Effector CD4-positive, alpha-beta T cell (primary cell): ENCODE measurements at places on chromosomes 3 and 15.

GRCh38 chr3:20057612-20058180 is 17.4 kb downstream of the KAT2B start:
- no peak for DNase-seq

DNA sequence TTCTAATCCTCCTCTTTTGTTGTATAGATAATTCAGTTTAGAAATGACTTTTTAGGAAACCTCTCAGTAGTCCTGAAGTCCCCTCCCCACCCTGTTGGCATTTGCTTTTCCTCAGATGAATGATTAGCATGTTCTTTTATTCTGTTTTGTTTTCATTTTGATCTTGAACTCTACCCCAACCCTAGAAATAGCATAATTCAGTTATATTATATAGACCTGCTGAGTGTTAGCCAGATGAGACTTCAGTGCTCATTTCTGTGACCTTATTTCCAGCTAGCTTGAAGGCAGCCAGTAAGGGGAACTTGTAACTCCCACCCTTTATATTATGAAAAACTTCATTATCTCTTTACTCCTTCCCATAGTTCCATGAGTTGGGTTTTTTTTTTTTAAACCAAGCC is 41.2 kb downstream of the SNRK start:
- DNase-seq: no peak

DNA sequence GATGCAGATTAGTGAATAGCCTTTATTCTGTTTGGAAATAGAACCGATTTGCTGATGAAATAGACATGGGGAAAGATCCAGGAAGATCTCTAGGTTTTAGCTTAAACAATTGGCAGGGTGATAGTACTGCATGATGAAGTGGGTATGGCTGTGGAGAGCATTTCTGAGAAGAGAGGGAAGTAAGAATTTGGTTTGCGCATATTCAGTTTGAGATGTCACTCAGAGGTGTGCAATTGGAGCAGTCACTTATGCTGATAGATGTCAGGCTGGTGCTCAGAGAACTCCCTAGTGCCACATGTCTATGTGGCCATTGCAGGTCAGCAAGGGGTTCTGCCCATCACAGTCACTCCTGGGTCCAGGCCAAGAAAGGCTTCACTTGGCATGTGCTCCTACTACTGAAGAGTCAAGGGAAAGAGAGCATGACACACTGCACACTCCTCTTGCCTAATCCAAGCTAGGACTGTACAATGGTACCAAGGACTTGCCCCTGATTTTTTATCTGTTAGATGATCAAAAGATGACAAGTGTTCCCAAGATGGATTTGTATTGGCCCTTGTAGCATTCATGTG is 57.2 kb upstream of the ST8SIA2 start:
- DNase-seq: no peak

DNA sequence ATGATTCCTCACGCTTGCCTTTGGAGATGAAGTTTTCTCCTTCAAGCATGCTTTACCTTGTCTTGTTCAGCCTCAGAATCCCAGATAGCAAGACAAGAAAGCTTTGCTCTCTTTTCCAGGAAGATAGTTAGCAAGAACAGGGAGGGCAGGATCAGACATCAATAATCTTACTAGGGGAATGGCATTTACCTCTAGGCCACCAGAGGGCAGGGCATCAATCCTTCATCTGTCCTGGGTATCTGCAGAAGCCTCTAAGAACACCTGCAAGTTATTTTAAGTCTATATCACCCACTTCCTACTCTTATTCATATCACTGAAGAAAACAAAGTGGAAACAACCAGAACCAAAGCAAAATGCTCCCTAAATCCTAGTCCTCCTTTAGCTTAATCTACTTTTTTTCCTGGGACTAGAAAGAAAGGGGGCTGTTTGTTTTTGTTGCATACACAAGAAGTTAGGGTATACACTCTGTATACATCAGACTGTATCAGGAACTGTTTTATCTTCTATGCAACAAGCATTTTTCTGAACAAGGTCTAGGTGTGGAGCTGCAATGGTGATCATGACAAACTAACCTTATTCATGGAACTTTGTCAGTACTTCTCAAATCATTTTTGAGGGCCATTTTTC is 862.5 kb downstream of the CADM2 start:
- DNase-seq: no peak

GRCh38 chr3:151766454-151766853 is 32.7 kb downstream of the AADACL2 start:
- no peak for DNase-seq

GRCh38 chr3:127445581-127446343 is 144.8 kb downstream of the TPRA1 start:
- no peak for DNase-seq

GRCh38 chr3:83195243-83195642 is 1433.8 kb upstream of the GBE1 start:
- DNase-seq: no peak

GRCh38 chr3:171749124-171749523 is 61.2 kb downstream of the PLD1 start:
- no peak for DNase-seq

DNA sequence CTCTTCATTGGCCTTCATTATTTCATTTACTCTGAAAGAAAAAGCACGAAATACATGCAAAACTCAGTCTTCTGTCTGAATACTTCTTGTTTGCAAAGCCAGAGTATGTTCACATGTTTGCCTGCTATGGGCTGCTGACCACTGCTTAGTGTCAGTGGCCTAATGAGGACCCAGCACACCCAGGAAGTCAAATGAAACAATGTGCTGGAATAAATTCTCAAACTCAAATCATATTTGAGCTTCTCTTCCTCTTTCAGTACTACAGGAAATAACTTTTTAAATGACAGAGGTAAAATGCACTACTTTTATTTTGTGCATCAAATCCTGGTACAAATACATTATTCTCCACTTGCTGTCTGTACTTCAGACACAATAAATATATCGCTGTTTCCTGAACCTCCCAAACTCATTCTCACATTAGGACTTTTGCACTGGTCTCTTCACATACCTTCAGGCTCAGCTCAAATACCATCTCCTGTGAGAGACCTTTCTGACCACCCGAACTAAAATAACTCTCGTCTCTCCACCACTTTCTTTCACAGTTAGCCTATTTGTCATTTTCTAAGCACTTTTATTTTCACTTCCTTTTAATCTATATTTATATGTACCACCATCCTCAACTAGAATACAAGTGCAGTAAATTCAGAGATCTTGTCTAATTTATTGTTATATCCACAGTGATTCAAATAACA is 176.8 kb downstream of the TUSC7 start:
- no peak for DNase-seq

GRCh38 chr3:126495786-126496185 is 20.1 kb upstream of the ZXDC start:
- no peak for DNase-seq

DNA sequence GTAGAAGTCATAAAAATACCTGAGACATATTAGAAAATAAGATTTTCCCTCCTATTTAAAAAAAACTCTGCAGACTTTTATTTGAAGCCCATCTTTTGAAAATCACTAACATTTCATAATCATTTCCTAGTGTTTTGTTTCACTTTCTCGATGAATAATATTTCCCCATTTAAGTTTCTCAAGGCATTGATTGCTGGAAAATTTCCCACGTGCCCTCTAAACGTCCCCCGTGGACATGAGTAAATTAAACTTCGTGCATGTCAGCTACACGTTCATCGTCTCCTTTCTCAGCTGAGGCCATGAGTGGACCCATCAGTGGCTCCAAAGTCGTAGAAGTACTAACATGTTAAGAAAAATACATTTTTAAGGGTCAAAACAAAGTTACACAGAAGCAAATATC is 2.0 kb upstream of the TM2D3 start:
- no peak for DNase-seq

DNA sequence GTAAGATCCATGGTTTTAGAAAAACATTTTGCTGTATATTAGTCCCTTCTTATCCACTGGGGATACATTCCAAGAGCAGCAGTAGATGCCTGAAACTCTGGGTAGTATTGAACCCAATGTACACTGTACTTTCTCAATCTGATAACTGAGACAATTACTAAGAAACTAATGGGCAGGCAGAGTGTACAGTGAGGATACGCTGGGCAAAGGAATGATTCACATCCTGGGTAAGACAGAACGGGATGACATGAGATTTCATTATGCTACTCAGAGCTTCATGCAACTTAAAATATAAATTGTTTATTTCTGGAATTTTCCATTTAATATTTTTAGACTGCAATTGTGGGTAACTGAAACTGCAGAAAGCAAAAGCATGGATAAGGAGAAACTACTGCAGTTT is 46.2 kb upstream of the TEX55 start:
- no peak for DNase-seq

- no peak for DNase-seq
Observed at GRCh38 chr15:67400890-67401289, 120.0 kb upstream of the C15orf61 start.

- no peak for DNase-seq
Observed at GRCh38 chr3:157128771-157129681, 30.9 kb downstream of the CCNL1 start.

GRCh38 chr3:112656043-112656442 is 15.1 kb upstream of the CCDC80 start:
- no peak for DNase-seq

DNA sequence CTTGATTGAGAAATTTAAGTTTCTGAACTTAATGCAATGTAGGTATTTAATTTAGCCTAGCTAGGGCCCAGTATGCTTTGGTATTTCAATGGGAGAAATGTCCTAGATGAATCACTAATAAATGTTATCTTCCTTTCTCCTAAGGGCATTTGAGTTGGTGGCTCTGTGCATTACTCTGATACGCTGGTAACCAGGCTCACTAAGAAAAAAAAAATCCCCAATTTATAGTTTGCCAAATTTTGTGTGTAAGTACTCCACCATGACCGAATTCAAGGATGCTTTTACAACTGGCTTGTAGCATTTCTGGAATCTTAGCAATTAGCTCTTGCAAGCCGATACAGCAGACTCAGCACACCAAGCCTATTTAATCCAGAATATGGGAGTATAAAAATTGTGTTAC is 94.6 kb upstream of the LPP start:
- DNase-seq: no peak

DNA sequence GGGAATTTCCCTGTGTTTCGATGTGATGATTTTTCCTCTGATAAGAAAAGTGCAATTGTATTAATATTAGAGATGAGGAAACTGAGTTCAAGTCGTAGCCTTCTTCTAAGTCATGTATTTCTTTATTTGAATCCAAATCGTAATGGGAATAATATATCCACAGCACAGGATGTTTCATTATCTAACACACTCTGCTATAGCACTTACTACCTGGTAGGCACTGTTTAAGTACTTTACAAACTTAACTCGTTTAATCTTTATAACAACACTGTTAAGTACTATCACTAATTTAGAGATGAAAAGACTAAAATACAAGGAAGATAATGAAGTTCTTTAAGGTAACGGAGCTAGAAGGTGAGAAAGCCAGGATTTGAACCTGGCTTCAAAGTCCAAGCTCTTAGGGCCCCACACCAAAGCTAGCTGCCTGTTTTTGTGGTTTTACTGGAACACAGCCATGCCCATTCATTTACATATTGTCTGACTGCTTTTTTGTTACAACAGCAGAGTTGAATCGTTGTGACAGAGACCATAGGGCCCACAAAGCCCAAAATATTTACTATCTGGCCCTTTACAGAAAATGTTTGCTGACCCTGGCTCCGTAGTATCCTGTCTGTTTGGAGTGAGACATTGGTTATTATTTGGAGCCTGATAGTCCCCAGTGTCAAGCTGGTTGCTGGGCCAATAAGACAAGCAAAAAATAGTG is 9.6 kb upstream of the ATP13A3 start:
- DNase-seq: no peak

- no peak for DNase-seq
Observed at GRCh38 chr3:73484656-73485248, 140.0 kb downstream of the PDZRN3 start.

GRCh38 chr3:55549177-55549576 is 62.1 kb upstream of the WNT5A start:
- DNase-seq: no peak

DNA sequence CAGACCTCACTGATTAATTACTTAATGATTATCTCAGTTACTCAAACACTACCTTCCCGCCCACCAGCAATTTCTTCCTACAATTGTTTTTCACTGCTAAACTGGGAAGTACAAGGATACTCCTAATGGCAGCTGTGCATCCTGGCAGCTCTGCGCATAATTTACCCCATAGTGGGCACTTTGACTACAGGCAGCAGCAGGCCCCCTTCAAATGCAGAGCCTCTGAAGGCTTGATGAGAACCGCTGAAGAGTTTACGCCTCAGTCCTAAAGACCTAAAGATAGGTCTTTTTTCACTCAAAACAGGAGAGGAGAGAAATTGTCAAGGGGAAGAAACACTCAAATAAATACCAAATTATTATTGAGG is 10.7 kb downstream of the CCDC32 start:
- no peak for DNase-seq

DNA sequence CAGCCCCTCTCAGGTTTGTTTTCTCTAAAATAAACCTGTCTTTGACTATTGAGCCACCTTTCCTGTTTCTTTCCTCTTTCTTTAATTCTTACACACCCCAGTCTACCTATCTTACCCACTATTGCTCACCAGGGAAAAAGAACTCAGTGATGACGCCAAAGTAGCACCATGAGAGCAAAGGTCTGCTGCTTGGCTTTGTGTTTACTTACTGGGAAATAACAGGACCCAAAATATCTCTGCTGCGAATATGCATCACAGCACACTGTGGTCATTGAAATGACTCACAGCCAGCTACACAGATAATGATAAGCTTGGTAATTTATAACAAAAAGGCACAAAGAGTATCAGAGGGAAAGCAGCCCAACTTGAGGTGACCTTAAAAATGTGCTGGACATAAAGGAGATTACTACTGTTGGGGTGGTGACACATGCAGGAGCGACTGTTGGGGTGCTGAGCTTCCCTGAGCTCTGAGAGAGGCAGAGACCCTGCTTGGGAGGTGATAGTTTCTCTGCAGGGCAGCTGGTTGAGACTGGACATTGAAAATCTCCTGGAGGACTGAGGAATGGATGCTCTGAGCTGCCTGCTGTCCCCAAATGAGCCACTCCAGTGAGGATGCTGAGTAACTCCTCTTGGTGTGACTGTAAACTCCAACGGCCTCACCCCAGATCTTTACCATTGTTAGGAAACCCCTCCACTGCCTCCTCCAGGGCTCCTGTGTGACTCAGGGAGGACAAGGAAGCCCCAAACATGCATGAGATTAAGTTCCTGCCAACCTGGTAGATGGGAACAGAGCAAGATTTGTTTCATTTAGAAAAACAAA is 14.5 kb downstream of the EFCAB12 start:
- no peak for DNase-seq

DNA sequence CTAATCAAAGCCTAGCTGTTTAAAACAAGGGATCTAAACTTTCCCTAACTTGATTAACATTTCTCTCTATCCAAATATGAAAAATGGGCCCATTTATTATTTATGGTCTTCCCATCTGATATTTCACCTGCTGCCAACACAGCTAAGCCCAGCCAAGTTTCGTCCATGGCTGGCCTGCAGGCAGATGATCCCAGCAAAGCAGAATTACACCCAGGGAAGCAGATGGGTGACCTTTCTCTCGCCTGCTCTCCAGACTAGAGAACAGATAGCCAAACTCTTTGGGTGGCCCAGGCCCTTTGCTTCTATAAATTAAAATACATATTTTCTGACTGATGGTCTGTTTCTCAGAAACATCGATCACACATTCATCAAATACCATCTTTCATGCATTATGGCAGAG is 1038.8 kb downstream of the AGBL1 start:
- no peak for DNase-seq

- DNase-seq: no peak
Observed at GRCh38 chr3:5055357-5056110, 66.6 kb upstream of the ARL8B start.
